Activated CD4-positive, alpha-beta T cell treated with anti-CD3 and anti-CD28 coated beads, Interleukin-2, Interleukin-6, amounts not matched to agents 100 ng/mL and 50 ng/mL, durations not matched to agents 16 hours and 8 hours (primary cell): ENCODE measurements at places on chromosomes 7 and 10.

GRCh38 chr10:132599732-132600131 is 62.1 kb downstream of the INPP5A start:
- DNase-seq, result no peak

DNA sequence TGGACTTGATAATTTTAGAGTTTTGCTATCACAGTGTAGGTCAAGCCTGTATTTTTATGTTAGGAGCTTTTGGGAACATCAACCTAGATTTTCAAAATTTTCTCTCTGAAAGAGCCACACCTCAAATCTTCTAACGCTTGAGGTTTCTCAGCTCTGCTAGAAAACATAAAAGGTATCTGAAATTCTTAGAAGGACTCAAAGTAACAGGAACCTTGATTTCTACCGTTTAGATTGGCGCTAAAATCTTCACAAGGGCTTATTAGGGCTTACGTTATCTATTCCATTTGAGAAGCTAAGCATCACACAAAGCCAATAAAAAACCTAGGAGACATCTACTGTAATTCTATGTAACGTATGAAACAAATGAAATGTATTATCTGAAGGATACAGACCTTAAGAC is 192.4 kb downstream of the AHR start:
- DNase-seq, result no peak

GRCh38 chr7:87452279-87452678 is 23.2 kb downstream of the ABCB4 start:
- DNase-seq, result no peak

GRCh38 chr7:99407872-99408378 is 472 bp downstream of the PDAP1 start:
- no peak for DNase-seq

DNA sequence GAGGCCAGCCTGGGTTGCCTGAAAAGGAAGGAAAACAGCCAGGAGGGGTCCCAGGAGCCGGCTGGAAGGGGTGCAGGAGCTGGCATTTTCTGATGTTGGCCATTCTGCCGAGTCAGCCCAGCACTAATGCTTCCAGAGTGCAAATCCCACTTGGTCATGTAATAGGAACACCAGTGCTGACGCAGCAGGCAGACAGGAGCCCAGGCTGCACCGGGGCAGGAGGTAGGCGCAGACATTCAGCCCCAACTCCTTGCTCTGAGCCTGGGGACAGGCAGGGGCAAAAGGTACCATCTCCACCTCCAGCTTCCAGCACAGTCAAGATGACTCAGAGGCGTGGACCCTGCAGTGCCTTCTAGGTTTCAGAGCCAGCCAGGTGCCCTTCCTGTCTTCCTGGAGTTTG is 10.2 kb upstream of the YWHAG start:
- DNase-seq, result no peak

DNA sequence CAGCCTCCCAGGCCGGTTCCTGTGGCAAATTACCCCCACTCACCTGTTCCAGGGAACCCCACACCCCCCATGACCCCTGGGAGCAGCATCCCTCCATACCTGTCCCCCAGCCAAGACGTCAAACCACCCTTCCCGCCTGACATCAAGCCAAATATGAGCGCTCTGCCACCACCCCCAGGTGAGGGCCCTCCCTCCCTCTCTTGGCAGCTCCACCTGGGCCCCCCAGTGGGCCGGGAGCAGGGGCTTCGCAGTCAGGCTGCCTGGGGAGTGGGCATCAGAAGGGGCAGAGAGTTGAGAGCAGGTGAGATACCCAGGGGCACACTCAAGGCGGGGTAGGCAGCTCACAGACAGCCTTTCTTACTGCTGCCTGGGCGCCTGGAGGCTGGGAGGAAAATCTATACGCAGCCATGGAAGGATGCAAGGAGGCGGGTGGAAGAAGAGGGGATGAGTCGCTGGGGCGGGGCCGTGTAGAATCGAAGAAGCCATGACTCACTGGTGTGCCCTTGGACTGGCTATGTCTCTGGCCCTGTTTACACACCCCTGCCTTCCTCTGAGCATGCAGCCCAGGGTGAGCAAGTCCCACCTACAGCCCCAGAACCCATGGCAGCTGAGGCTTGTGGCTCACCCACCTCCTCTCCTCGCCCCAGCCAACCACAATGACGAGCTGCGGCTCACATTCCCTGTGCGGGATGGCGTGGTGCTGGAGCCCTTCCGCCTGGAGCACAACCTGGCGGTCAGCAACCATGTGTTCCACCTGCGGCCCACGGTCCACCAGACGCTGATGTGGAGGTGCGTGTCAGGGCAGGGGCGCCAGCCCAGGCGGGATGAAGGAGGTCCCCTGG is 48.6 kb upstream of the PPIF start:
- peak; percentile 64 for DNase-seq

- peak; percentile 53 for DNase-seq
Observed at GRCh38 chr10:112307358-112308124, 24.3 kb downstream of the TECTB start.

GRCh38 chr7:23468526-23469149 is 1.7 kb downstream of the IGF2BP3 start:
- no peak for DNase-seq

DNA sequence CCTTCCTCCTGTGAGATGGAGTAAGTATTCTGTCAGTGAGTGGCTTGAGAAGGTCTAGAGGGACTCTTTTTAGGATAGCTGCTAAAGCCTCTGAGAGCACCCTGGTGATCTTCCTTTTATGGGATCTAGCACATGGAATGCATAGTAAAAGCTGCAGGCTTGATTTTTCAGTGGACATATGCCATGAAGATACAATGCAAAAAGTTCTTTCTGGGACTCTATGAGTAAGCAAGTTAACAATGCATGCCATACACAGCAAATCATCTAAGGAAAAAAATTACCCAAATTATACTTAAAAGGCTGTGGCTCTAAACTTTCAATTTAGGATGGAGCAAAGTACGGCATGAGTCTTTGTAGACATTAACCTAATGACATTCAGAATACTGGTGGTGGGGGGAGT is 154.5 kb downstream of the SGMS1 start:
- DNase-seq, result no peak

DNA sequence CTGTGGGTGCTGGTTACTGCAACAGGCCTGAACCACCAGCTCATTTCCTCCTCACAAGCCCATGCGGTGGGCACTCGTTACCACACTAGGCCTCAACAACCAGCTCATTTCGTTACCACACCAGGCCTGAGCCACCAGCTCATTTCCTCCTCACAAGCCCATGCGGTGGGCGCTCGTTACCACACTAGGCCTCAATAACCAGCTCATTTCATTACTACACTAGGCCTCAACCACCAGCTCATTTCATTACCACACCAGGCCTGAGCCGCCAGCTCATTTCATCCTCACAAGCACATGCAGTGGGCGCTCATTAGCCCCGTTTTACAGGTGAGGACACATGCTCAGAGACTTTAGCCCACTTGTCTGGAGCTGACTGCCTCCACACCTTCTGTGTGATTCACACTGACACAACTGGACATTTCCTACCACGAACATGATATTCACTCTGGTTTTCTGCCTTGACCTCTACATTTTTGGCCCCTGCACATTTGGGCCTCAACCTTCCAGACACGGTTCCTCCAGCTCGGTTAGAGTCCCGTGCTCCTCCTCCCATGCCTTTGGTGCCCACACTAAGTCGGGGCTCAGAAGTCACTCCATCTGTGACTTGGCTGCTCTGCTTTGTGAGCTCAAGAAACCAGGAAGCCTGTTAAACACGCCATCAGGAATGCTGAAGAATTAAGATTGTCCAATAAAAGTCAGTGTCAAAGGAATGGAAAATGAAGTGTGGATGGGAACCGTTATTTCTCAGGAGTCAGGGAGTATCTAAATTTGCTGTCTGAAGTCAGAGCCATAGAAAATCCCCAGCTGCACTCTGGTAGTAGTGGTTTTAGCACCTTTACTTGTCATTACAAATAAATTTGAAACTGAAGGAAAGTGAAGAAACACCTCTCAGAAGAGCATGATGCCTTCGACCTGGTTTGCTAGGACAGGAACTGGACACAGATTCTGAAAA is 55.8 kb upstream of the LANCL2 start:
- DNase-seq, result peak; percentile 98
